Mesothelial cell of epicardium (in vitro differentiated cells): ENCODE measurements at places on chromosomes 2 and 18.

- no peaks in the 10 kb centered on the region for H3K36me3 ChIP-seq
- no peak overlapping the region for H3K4me3 ChIP-seq
- DNase-seq = no peak
- H3K27me3 ChIP-seq = no peaks in the 10 kb centered on the region
- peaks cover 2% of the 10 kb centered on the region for H3K4me1 ChIP-seq
Observed at GRCh38 chr2:230660294-230661060, 52.2 kb upstream of the CAB39 start.

DNA sequence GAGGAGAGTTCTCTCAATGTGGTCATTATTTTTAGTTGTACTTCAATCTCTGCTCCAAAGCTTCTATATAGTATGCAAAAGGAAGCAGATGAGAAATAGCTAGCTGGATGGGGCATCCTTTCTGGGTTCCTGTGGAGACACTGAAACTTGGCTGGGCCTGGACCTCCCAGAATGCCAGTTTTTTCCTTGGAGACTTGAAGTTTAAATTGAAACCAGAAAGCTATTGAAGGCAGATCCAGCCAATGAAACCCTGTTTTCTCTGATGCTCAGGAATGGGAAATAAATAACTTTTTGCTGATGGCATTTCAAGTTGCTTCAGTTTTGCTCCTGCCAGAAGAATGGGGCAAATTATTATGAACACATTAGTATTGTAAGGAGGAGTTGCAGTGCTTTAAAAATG lies 2.9 kb downstream of the SETBP1 start:
- no peaks in the 10 kb centered on the region for H3K27me3 ChIP-seq
- DNase-seq = no peak
- no peaks in the 10 kb centered on the region for H3K36me3 ChIP-seq
- H3K27ac ChIP-seq = no peak overlapping the region
- peaks cover 13% of the 10 kb centered on the region for H3K4me1 ChIP-seq

DNA sequence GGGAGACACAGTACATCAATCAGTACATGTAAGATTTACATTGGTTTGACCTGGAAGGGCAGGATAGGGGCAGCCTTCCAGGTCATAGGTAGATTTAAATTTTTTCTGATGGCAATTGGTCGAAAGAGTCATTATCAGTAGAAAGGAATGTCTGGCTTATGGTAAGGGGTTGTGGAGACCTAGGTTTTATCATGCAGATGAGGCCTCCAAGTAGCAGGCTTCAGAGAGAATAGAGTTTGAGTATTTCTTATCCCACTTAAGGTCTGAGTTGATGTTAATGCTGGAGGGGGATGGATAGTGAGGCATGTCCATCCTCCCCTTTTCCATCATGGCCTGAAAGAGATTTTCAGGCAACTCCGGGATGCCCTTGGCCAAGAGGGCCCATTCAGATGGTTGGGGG lies 60.7 kb downstream of the SPTBN1 start:
- no peak overlapping the region for H3K27ac ChIP-seq
- H3K4me1 ChIP-seq = peaks cover 27% of the 10 kb centered on the region
- no peaks in the 10 kb centered on the region for H3K27me3 ChIP-seq

GRCh38 chr2:204663816-204664425 lies 118.6 kb downstream of the PARD3B start:
- no peak overlapping the region for H3K27ac ChIP-seq
- no peaks in the 10 kb centered on the region for H3K27me3 ChIP-seq
- no peak for DNase-seq

DNA sequence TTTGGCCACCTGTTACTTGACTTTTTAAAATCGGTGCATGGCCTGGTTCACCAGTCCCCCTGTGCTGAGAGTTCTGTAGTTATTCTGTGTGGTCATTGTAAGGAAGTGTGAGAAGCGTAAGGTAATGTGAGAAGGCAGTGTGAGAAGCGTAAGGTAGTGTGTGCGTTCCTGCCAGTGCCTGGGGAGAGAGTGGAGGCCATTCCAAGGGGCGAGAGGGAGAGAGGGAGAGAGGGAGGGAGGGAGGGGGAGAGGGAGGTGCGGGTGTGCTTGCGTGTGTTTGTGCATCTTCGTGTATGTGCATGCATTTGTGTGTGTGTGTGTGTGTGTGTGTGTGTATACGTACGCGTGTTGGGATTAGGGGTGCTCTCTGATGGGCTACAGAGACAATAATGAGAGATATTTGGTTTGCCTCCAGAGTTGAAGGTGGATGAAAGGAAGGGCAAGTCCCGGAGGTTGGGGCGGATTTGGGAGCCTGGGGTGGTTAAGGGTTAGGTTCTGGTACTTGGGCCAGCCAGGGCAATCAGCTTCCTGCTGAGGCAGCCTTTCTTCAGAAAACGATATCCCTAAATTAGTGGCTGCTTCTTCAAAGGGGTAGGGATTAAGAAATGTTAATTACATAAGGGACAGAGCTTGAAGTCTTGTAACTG lies 53.7 kb downstream of the SGPP2 start:
- no peak overlapping the region for H3K4me3 ChIP-seq
- no peak for DNase-seq
- peaks cover 8% of the 10 kb centered on the region for H3K4me1 ChIP-seq
- H3K36me3 ChIP-seq = no peaks in the 10 kb centered on the region
- H3K27ac ChIP-seq = no peak overlapping the region
- H3K27me3 ChIP-seq = peaks cover 17% of the 10 kb centered on the region

- no peak for DNase-seq
- H3K27ac ChIP-seq = no peak overlapping the region
- H3K4me3 ChIP-seq = no peak overlapping the region
- peaks cover 16% of the 10 kb centered on the region for H3K4me1 ChIP-seq
- H3K36me3 ChIP-seq = peaks cover 2% of the 10 kb centered on the region
- H3K27me3 ChIP-seq = no peaks in the 10 kb centered on the region
Observed at GRCh38 chr2:111667542-111668273, 216.3 kb downstream of the ANAPC1 start.

- no peak overlapping the region for H3K27ac ChIP-seq
- no peak overlapping the region for H3K4me3 ChIP-seq
- H3K36me3 ChIP-seq = no peaks in the 10 kb centered on the region
- DNase-seq = no peak
Observed at GRCh38 chr18:46555213-46555612, 101.8 kb downstream of the LOXHD1 start.

- H3K4me1 ChIP-seq = no peaks in the 10 kb centered on the region
- H3K36me3 ChIP-seq = peaks cover 1% of the 10 kb centered on the region
Observed at GRCh38 chr2:18959952-18960717, 370.8 kb upstream of the NT5C1B start.

DNA sequence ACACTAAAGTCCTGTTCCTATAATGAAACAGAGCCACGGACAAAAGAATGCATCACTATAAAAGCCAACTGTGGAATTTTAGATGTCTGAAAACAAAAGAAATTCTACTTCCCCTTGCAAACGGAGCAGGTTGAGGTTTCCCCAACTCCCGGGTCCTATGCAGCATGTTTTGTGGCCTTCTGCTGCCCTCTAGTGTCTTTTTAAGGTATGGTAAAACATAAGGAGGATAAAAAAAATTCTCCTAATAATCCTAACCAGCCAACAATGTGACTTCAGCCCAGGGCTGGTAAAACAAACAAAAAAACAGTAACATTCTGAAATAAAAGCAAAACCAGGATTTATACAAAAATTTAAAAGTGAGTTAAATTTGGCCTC lies 539.5 kb downstream of the NRXN1 start:
- peaks cover 3% of the 10 kb centered on the region for H3K27me3 ChIP-seq
- H3K27ac ChIP-seq = peak overlapping the region; percentile 42
- H3K4me3 ChIP-seq = peak overlapping the region; percentile 58
- H3K36me3 ChIP-seq = no peaks in the 10 kb centered on the region
- H3K4me1 ChIP-seq = peaks cover 21% of the 10 kb centered on the region

- no peak overlapping the region for H3K27ac ChIP-seq
- peaks cover under 1% of the 10 kb centered on the region for H3K27me3 ChIP-seq
- peaks cover 39% of the 10 kb centered on the region for H3K4me1 ChIP-seq
- no peak overlapping the region for H3K4me3 ChIP-seq
Observed at GRCh38 chr2:176814740-176815367, 397.7 kb upstream of the HNRNPA3 start.

DNA sequence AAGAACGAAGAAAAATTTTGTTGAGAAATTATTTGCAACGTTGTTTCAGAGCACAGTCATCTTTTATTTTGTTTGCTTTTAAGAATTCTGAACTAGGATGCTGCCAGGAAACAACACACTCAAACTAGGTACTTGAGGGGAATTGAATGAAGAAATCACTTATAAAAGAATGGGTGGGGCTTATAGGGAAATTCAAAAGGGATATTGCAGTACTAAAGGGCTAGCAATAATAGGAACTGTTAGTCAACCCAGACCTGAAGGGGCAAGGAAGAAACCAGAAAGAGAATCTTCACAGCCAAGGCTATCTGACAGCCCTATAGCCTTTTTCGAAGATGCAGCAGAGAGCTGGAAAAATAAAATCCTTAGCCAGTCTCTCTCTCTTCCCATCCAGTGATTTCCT lies 179.3 kb downstream of the RPRM start:
- no peak overlapping the region for H3K4me3 ChIP-seq
- H3K36me3 ChIP-seq = no peaks in the 10 kb centered on the region
- H3K27me3 ChIP-seq = peaks cover 7% of the 10 kb centered on the region
- no peak overlapping the region for H3K27ac ChIP-seq
- no peak for DNase-seq

GRCh38 chr2:20916604-20917286 lies 93.8 kb upstream of the LDAH start:
- H3K4me1 ChIP-seq = peaks cover 17% of the 10 kb centered on the region
- peaks cover 64% of the 10 kb centered on the region for H3K27me3 ChIP-seq
- no peak for DNase-seq
- no peak overlapping the region for H3K4me3 ChIP-seq

DNA sequence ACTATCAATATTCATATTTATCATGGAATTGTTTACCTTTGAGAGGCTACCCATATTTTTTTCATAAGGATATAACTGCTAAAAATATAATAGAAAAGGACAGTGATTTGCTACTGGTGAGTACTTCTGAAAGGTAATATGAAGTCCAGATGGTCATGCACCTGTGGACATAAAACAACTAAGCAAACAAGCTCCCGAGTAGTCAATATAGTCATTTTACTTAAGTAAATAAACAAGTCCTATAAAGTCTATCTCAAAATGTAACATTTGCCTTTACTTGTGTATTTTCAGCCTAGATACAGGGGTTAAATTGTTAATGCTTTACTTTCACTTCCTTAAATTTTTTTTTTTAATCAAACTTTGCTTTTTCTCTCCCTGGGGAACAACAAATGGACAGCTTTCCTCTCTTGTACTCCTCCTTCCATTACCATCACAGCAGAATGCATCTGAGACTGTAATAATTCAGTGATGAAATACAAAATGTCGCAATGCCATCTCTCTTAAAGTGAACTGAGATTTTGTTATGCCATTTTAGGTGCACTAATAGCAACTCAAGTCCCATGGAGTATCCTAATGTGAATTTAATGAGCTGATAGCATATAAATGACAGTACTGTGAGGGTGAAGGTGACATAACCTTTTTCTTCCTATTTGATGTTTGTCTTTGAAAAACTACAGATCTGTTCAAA lies 1325.4 kb upstream of the ZEB2 start:
- H3K27ac ChIP-seq = no peak overlapping the region
- no peak overlapping the region for H3K4me3 ChIP-seq
- H3K27me3 ChIP-seq = no peaks in the 10 kb centered on the region
- H3K4me1 ChIP-seq = peaks cover 4% of the 10 kb centered on the region
- no peaks in the 10 kb centered on the region for H3K36me3 ChIP-seq

GRCh38 chr2:33000986-33001385 lies 54.2 kb downstream of the LTBP1 start:
- no peak overlapping the region for H3K4me3 ChIP-seq
- peaks cover 4% of the 10 kb centered on the region for H3K36me3 ChIP-seq
- no peaks in the 10 kb centered on the region for H3K27me3 ChIP-seq
- H3K27ac ChIP-seq = peak overlapping the region; percentile 23

- no peaks in the 10 kb centered on the region for H3K36me3 ChIP-seq
- no peak overlapping the region for H3K4me3 ChIP-seq
- peaks cover 35% of the 10 kb centered on the region for H3K4me1 ChIP-seq
- H3K27me3 ChIP-seq = no peaks in the 10 kb centered on the region
- no peak overlapping the region for H3K27ac ChIP-seq
Observed at GRCh38 chr2:160252278-160252887, 52.3 kb upstream of the ITGB6 start.

- H3K27ac ChIP-seq = no peak overlapping the region
- no peak for DNase-seq
- peaks cover 7% of the 10 kb centered on the region for H3K4me1 ChIP-seq
- no peak overlapping the region for H3K4me3 ChIP-seq
Observed at GRCh38 chr2:55992455-55992854, 68.9 kb upstream of the EFEMP1 start.

GRCh38 chr2:225668606-225669266 lies 269.2 kb downstream of the NYAP2 start:
- no peaks in the 10 kb centered on the region for H3K36me3 ChIP-seq
- no peak overlapping the region for H3K27ac ChIP-seq
- H3K4me1 ChIP-seq = no peaks in the 10 kb centered on the region

DNA sequence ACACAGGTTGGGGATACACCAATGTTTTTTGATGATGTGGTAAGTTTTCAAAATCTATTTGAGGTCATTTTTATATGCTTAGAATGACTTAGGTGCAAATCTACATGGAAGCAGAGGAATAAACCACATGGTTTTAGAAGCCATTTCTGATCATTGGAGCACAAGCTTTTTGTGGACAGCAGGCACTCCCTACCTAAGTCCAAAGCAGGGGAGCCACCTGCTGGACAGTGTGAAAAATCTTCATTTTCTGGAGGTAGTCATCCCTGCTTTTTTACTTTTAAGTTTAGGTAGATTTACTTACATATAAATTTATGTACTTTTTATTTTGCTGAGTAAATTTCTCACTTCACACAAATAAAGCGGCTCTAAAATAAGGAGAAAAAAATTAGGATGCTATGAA lies 323.2 kb downstream of the PLCL1 start:
- H3K4me1 ChIP-seq = no peaks in the 10 kb centered on the region
- DNase-seq = no peak
- no peak overlapping the region for H3K4me3 ChIP-seq
- peaks cover 36% of the 10 kb centered on the region for H3K27me3 ChIP-seq
- no peaks in the 10 kb centered on the region for H3K36me3 ChIP-seq

GRCh38 chr2:63680455-63680854 lies 91.7 kb downstream of the MDH1 start:
- H3K4me1 ChIP-seq = no peaks in the 10 kb centered on the region
- H3K4me3 ChIP-seq = no peak overlapping the region
- H3K36me3 ChIP-seq = peaks cover 3% of the 10 kb centered on the region
- no peak for DNase-seq
- H3K27me3 ChIP-seq = no peaks in the 10 kb centered on the region

- peaks cover 3% of the 10 kb centered on the region for H3K27me3 ChIP-seq
- H3K27ac ChIP-seq = no peak overlapping the region
- no peak overlapping the region for H3K4me3 ChIP-seq
Observed at GRCh38 chr2:56009758-56010458, 86.3 kb upstream of the EFEMP1 start.

GRCh38 chr2:74741629-74742028 lies 87.6 kb downstream of the SEMA4F start:
- H3K27me3 ChIP-seq = no peaks in the 10 kb centered on the region
- H3K4me1 ChIP-seq = peaks cover 34% of the 10 kb centered on the region
- peaks cover 6% of the 10 kb centered on the region for H3K36me3 ChIP-seq
- DNase-seq = no peak
- no peak overlapping the region for H3K27ac ChIP-seq

DNA sequence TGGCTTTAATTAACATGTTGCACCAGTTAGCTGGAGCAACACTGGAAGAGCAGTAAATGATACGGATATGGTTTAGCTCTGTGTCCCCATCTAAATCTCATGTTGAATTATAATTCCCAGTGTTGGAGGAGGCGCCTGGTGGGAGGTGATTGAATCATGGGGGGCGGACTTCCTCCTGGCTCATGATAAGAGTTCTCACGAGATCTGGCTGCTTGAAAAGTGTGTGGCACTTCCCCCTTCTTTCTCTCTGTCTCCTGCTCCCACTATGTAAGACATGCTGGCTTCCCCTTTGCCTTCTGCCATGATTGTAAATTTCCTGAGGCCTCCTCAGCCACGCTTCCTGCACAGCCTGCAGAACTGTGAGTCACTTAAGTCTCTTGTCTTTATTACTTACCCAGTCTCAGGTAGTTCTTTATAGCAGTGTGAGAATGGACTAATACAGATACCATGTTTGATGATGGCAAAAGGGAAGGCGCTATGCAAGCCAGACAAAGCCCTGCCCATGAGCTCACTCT lies 963.6 kb downstream of the SOCS6 start:
- no peak overlapping the region for H3K4me3 ChIP-seq
- H3K27me3 ChIP-seq = peaks cover 6% of the 10 kb centered on the region
- H3K27ac ChIP-seq = no peak overlapping the region
